ENCODE measurements at places on chromosomes 5 and 9. TPM values are rescaled to one million over a fixed set of nuclear protein-coding genes. Genes with fewer than 3 reads are reported as not detected.
A peak's percentile ranks its signal among the peaks of the same experiment; 100 is the strongest.

TMEM171 gene
- 66.7 TPM for total RNA-seq

- H3K4me3 ChIP-seq = no peak overlapping the region
- DNase-seq = no peak
- H3K4me1 ChIP-seq = no peaks in the 10 kb centered on the region
- no peaks in the 10 kb centered on the region for H3K36me3 ChIP-seq
- H3K27ac ChIP-seq = no peak overlapping the region
These were observed 29.2 kb downstream of the MAT2B start for GRCh38 chr5:163534492-163535094.

OLFML2A gene
- 53.3 TPM for total RNA-seq

DNAH5 gene
- 3.4 TPM for total RNA-seq

GRCh38 chr9:22040760-22041159 lies 31.7 kb upstream of the CDKN2B start:
- no peaks in the 10 kb centered on the region for H3K4me1 ChIP-seq
- no peak for DNase-seq
- no peak overlapping the region for H3K27ac ChIP-seq
- H3K4me3 ChIP-seq = no peak overlapping the region
- H3K27me3 ChIP-seq = no peaks in the 10 kb centered on the region

GRCh38 chr5:157603333-157604190 lies 28.0 kb upstream of the ADAM19 start:
- no peaks in the 10 kb centered on the region for H3K36me3 ChIP-seq
- H3K27me3 ChIP-seq = no peaks in the 10 kb centered on the region
- no peak overlapping the region for H3K27ac ChIP-seq
- no peaks in the 10 kb centered on the region for H3K4me1 ChIP-seq
- no peak overlapping the region for H3K4me3 ChIP-seq

MEGF10 gene
- 2.3 TPM for total RNA-seq

PRSS3 gene
- not detected for total RNA-seq

DNA sequence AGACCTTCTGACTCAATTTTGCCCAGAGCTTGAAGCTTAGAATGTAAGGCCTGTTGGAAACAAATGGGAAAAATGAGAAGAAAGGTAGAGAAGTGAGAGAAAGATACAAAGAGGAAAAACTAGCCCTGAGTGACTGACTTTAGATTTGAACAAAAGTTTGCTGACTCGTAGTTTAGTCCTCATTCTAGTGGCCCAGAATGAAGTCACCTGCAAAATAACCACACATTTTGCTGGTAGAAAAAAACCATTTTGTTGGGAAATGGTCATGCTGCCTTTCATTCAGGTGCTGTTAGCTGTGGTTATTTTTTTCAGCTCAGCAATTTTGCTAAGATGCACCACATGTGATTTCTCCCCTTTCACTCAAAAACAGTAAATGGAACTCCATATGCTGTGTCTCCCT lies 98.9 kb downstream of the MRPS27 start:
- no peaks in the 10 kb centered on the region for H3K4me1 ChIP-seq
- DNase-seq = no peak
- H3K4me3 ChIP-seq = no peak overlapping the region
- H3K27ac ChIP-seq = no peak overlapping the region
- H3K27me3 ChIP-seq = no peaks in the 10 kb centered on the region

PDCD1LG2 gene
- 0.78 TPM for total RNA-seq

- no peaks in the 10 kb centered on the region for H3K4me1 ChIP-seq
- H3K36me3 ChIP-seq = no peaks in the 10 kb centered on the region
- DNase-seq = no peak
- no peaks in the 10 kb centered on the region for H3K27me3 ChIP-seq
- no peak overlapping the region for H3K27ac ChIP-seq
These were observed 442.2 kb upstream of the CLINT1 start for GRCh38 chr5:158301186-158301585.

DNA sequence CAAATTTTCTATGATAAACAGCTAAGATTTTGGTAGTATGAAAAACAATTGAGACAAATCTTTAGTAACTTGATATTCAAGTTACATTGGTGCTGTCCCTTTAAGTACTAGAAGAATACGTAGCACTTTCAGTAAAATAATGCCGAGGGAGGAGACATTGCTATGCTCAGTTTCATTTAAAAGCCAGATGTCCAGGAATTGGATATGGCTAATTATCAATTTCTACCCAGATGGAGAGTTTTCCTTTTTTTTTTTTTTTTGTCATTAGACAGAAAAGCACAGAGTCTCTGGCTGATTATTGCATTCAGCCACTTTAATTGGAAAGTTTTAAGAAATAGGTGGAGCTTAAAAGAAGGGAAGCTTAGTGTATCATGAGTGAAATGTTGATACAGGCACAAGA lies 40.4 kb upstream of the APC start:
- H3K27ac ChIP-seq = no peak overlapping the region
- H3K4me3 ChIP-seq = no peak overlapping the region
- H3K36me3 ChIP-seq = no peaks in the 10 kb centered on the region
- no peak for DNase-seq

DNA sequence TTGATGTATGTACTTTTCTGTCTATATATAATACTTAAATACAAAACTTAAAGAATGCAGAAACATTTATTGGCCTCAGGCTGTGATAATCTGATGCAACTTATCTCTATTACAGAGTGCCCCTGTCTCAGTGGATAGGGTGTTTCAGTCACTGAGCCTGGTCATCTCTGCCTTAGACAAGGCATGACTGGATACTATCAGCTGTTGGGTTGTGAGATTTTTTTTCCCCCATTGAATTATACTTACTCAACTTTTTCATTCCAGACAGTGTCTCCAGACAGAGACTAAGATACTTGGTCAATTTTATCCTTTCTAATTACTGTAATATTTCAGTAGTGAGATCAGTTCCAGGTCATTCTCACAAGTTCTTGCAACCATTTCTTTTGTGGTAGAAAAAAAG lies 26.7 kb downstream of the XRCC4 start:
- H3K27ac ChIP-seq = no peak overlapping the region
- no peak overlapping the region for H3K4me3 ChIP-seq
- no peaks in the 10 kb centered on the region for H3K4me1 ChIP-seq
- no peaks in the 10 kb centered on the region for H3K36me3 ChIP-seq

GRCh38 chr5:125311743-125312142 lies 565.3 kb upstream of the ZNF608 start:
- H3K4me3 ChIP-seq = no peak overlapping the region
- no peaks in the 10 kb centered on the region for H3K27me3 ChIP-seq
- no peaks in the 10 kb centered on the region for H3K4me1 ChIP-seq

DNA sequence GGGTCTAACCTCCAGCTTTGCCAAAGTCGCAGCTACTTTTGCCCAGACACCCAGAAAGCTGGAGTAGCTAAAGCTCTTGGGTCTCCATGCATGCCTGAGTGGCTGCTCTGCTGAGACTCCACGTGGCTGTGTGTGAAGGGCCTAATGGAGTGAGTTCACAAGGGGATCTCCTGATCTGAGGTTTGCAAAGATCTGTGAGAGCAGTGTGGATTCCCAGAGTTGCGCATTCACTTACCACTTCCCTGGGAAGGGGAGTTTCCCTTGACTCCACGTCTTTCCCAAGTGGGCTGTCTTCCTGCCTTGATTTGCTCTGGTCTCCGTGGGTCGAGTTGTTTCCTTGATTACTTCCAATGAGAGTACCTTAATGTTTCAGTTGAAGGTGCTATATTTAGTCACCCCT lies 17.6 kb upstream of the CDKN2B start:
- DNase-seq = no peak
- no peaks in the 10 kb centered on the region for H3K36me3 ChIP-seq
- H3K27me3 ChIP-seq = no peaks in the 10 kb centered on the region
- no peaks in the 10 kb centered on the region for H3K4me1 ChIP-seq

GRCh38 chr5:82211855-82212572 lies 66.1 kb downstream of the RPS23 start:
- H3K27me3 ChIP-seq = no peaks in the 10 kb centered on the region
- H3K4me3 ChIP-seq = no peak overlapping the region
- H3K36me3 ChIP-seq = no peaks in the 10 kb centered on the region
- H3K27ac ChIP-seq = no peak overlapping the region
- DNase-seq = no peak
- H3K4me1 ChIP-seq = no peaks in the 10 kb centered on the region

C9 gene
- not detected for total RNA-seq

FGF10 gene
- total RNA-seq = 13.5 TPM

GRCh38 chr9:128254855-128255759 lies 20.7 kb downstream of the GOLGA2 start:
- no peaks in the 10 kb centered on the region for H3K27me3 ChIP-seq
- no peak overlapping the region for H3K4me3 ChIP-seq
- H3K4me1 ChIP-seq = no peaks in the 10 kb centered on the region
- peak; percentile 62 for DNase-seq
- peaks cover 34% of the 10 kb centered on the region for H3K36me3 ChIP-seq

GRCh38 chr5:77851176-77852067 lies 75.3 kb upstream of the TBCA start:
- H3K27ac ChIP-seq = no peak overlapping the region
- H3K27me3 ChIP-seq = no peaks in the 10 kb centered on the region
- H3K36me3 ChIP-seq = no peaks in the 10 kb centered on the region
- peak; percentile 44 for DNase-seq
- H3K4me3 ChIP-seq = peak overlapping the region; percentile 24

RNF180 gene
- total RNA-seq = 50.5 TPM

DNA sequence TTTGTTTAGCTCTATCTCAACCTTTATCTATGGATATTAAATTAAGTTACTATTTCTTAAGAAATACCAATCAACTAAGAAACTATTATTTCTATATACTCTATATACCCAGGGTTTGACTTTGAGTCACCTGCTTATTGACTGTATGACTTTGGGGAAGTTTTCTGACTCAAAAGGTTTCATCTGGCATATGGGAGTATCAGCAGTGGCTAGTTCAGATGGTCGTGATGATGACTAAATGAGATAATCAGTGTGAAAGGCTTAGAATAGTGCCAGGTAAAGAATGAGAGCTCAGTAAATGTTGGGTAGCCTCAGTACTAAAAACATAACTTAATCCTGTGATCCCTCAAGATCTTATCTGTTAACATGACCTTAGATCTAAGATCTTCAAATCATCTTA lies 179.7 kb upstream of the ISL1 start:
- no peaks in the 10 kb centered on the region for H3K27me3 ChIP-seq
- no peak overlapping the region for H3K27ac ChIP-seq
- DNase-seq = no peak
- H3K36me3 ChIP-seq = no peaks in the 10 kb centered on the region
- no peak overlapping the region for H3K4me3 ChIP-seq
- H3K4me1 ChIP-seq = no peaks in the 10 kb centered on the region

- H3K36me3 ChIP-seq = no peaks in the 10 kb centered on the region
- H3K4me1 ChIP-seq = no peaks in the 10 kb centered on the region
- no peak overlapping the region for H3K4me3 ChIP-seq
- no peak for DNase-seq
- no peak overlapping the region for H3K27ac ChIP-seq
These were observed 189.8 kb downstream of the FGF10 start for GRCh38 chr5:44199408-44199807.

PCDHB5 gene
- 7.7 TPM for total RNA-seq

HRH2 gene
- total RNA-seq = 2.3 TPM

GRCh38 chr5:14506140-14506538 lies 75.5 kb upstream of the OTULINL start:
- DNase-seq = no peak
- no peak overlapping the region for H3K27ac ChIP-seq
- H3K4me3 ChIP-seq = no peak overlapping the region
- no peaks in the 10 kb centered on the region for H3K4me1 ChIP-seq
- H3K27me3 ChIP-seq = no peaks in the 10 kb centered on the region

GRCh38 chr5:98927242-98927988 lies 1.4 kb downstream of the CHD1 start:
- peaks cover 11% of the 10 kb centered on the region for H3K36me3 ChIP-seq
- H3K4me1 ChIP-seq = peaks cover 25% of the 10 kb centered on the region
- peak overlapping the region; percentile 99 for H3K27ac ChIP-seq
- no peaks in the 10 kb centered on the region for H3K27me3 ChIP-seq
- H3K4me3 ChIP-seq = peak overlapping the region; percentile 94
- peak; percentile 33 for DNase-seq

DNA sequence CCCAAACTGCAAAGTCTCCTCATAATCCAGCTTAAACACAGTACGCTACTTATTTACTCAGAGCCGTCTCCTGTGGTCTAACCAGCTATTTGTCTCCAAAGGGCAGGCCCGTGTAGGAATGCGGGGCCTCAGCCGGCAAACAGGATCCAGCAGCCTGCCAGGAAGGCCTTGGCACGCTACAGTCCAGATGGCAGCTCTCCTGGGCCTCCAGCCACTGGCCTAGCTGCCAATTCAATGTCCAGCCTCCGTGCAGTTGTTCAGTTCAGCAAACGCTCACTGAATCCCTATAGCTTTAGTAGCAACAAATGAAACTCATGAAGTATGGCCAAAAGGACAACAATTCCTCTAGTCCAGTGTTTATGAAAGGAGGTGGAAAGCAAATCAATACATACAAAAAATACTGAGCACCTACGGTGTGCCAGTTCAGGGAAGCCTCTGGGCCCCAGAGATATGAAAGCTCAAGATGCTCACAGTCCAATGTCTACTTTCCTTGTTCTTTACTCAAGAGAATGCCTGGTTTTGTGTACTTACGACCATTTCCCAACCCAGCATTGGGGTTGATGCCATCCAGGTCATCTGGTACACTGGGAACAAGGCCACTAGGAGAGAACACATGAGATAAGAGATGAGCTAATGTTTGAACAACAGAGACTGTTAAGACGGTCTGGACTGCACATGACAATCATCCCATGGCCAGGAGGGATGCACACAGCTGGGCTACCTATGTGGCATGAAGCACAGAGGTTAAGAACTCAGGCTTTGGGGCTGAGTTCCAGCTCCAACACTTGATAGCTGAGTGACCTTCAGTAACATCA lies 8.3 kb downstream of the CDK5RAP2 start:
- no peaks in the 10 kb centered on the region for H3K4me1 ChIP-seq
- H3K36me3 ChIP-seq = peaks cover 29% of the 10 kb centered on the region
- no peak for DNase-seq
- no peaks in the 10 kb centered on the region for H3K27me3 ChIP-seq
- H3K27ac ChIP-seq = no peak overlapping the region

NRARP gene
- 7.2 TPM for total RNA-seq

DNA sequence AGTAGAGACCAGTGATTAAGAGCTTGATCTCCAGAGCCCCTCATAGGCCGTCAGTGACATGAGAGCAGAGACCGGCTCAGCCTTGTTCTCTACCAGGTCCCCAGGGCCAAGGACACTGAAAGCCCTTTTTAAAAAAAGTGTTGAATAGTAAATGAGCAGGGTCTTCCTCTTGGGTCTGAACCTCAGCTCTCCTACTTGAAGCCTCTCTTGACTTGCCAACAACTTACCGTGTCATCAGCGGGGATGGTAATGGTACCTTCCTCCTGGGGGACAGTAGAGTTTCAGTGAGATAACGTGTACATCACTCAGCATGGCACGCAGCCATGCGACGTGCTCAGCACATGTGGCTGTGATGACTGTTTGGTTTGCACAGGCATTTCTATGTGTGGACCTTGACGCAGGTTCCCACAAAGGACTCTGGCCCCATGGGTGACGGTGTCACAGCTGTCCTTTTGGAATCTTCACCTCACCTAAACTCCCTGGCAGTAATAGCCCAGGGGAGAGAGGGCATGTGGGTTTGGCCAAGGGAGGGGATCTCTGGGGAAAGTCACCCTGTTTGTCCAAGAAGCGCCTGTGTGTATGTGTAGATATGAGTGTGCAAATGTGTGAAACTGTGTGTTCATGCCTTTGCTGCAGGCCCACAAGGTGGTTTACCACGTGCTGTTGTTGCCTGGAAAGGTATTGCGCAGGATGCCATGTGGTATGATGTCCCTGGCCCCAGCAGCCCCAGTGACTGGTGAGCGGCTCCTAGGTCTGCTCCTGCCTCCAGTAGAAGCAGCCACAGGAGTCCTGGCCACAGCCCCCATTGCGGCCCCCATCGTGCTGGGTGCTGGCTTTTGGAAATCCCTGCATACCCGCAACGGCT lies 18.7 kb downstream of the ERGIC1 start:
- no peak overlapping the region for H3K4me3 ChIP-seq
- peaks cover 100% of the 10 kb centered on the region for H3K4me1 ChIP-seq
- H3K36me3 ChIP-seq = no peaks in the 10 kb centered on the region
- no peaks in the 10 kb centered on the region for H3K27me3 ChIP-seq
- peak overlapping the region; percentile 95 for H3K27ac ChIP-seq

Measured in thyroid gland (tissue), 4 donors.